Activated CD4-positive, alpha-beta T cell treated with anti-CD3 and anti-CD28 coated beads, Interleukin-2, amount 10 ng/mL, durations not matched to agents 24 days and 14 days (primary cell): ENCODE measurements at places on chromosomes 5 and 9. TPM values are rescaled to one million over a fixed set of nuclear protein-coding genes. Genes with fewer than 3 reads are reported as not detected.

- no peak for DNase-seq
Measured at GRCh38 chr9:1837453-1838084, 177.6 kb upstream of the SMARCA2 start.

DNA sequence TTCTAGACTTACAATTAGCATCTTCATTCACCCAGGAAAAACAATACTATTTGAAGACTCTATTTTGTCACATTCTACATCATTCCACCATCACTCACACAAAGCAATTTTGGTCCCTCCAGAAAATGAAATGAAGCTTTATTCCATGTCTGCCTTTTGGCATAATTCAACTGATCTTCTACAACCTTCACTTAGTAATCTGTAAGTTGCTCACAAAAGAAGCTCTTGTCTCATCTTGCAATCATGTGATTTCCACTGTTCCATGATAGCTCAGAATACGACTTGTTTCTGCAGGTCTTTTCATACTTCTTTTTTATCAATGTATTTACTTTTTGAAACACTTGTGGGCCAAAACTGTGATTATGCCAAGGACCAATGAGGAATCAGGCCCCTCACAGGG is 261.9 kb upstream of the NR4A3 start:
- no peak for DNase-seq

DNA sequence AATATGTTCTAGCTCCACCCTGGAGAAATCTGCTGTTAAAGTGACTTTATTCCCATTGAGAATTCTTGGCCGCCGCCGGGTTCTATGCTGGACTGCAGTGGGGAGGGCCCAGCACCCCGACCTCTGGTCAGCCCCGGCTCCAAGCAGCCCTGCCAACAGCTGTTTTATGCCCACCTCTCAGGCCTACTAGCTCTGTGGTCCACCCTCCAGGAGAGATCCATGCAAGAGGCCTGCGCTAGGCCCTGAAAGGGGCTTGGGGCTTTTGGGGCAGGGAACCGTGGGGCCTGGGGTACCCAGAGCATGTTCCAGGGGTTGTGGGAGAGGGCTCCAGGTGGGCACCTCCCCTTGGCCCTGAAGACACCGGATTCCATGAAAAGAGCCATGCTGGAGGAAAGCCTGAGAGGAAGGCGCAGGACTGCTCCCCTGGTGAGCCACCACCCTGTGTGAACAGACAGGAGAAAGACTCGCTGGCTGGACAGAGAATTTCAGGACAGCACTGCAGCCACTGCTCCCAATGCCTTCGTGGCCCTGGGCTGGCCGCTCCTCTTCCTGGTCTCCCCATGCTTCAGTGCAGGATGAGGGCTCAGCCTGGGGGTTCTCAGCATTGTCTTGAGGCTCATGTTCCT is 44.6 kb upstream of the RUFY1 start:
- DNase-seq = no peak

Gene SHISAL2B
- not detected in 2 replicates for total RNA-seq
